ENCODE measurements at places on chromosomes 2 and 18.

- no peak for DNase-seq
Measured at GRCh38 chr2:2846332-2847208, 515.5 kb upstream of the MYT1L start.

- no peak for DNase-seq
Measured at GRCh38 chr2:98050070-98050469, 36.9 kb upstream of the VWA3B start.

DNA sequence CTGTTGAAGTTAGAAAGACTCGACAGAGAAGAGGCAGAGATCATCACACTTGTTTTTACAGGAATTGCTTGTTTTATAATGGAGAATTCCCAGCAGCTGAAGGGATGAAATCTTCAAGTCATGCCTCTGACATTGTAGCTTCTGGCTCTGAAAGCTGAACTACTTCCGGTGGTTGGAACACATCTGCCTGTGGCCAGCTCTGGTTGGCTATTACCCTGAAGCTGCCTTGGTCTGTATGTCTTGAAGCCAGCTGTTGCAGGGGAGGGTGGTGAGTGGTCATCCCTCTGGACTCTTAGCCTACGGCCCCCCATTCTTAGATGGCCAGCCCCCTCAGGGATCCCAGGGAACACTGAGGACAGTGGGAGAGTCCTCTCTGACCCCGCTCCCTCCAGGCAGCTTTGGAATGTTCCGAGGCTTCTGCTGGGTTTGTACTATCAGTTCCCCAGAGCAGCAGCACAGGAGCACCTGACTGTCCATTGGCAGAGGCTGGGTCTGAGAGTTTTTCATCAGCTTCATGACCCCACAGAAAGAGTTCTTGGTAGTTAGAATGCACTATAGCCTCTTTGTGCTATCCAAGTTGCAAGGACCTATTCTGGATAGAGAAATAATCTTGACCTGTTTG lies 87.4 kb upstream of the CAPN13 start:
- DNase-seq = no peak

- DNase-seq = no peak
Measured at GRCh38 chr2:54897420-54898310, 152.6 kb downstream of the RTN4 start.

- DNase-seq = no peak
Measured at GRCh38 chr2:105904938-105905337, 160.2 kb downstream of the NCK2 start.

DNA sequence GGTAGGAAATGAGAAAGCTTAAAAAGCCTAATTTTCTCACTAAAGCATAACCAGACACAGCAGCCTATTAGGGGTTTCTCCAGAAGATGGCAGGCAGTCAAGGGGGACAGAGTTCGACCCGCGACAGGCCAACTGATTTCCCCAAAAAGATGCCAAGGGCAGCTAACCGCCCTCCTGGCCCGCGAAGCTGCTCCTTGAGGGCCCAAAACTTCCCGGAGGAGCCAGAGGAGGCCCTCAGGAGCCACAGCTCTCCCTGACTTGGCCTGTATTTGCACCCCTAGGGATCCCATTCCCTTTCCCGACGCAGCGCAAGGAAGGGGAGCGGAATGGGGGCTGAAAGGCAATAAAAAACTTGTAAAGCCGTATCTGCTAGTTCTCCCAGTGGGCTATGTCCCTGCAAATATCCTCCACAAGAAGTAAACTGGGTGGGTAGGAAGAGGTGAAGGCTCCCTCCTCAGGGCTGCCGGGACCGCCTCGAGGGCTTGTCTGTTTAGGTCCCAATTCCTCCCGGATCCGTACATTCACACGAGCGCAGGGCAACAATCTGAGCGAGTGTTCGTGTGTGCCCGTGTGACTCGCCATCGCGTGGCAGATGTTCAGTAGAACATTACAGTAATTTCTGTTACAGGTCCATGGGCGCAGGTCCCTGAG lies 756 bp upstream of the NAGK start:
- no peak for DNase-seq

DNA sequence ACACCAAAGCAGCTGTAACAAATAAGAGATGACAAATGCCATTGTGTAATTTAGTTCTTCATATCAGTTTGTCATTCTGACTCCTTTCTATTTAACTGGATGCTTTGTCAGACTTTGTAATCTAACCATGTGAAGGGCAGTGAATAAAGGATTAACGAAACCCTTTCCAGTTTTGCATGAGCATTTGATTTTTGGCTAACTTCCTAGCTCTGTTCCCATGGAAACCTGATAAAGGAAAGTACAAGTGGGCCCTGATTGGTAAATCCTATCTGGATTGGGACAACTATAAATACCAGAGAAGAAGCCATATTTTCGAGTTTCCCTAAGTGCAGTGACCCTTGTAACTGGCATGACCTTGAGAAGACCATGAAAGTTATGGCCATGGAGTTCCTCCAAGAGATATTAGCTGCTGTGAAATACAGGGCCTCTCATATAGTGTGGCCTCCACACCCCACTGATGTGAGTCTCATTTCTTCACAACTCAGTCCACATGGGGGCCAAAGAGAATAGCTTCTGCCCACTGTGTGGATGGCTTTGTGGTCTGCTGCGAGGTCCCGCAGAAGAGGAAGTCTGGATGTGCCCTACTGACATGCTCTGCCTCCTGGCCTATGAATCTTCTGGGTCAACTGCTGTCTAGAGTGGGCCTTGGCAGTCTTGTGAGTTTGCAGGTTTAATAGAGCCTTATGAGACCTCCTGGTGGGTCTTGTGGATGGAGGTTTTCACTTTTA lies 38.2 kb upstream of the CYP1B1 start:
- no peak for DNase-seq

- DNase-seq = peak; percentile 66
Measured at GRCh38 chr2:46230115-46230571, 67.1 kb upstream of the EPAS1 start.

DNA sequence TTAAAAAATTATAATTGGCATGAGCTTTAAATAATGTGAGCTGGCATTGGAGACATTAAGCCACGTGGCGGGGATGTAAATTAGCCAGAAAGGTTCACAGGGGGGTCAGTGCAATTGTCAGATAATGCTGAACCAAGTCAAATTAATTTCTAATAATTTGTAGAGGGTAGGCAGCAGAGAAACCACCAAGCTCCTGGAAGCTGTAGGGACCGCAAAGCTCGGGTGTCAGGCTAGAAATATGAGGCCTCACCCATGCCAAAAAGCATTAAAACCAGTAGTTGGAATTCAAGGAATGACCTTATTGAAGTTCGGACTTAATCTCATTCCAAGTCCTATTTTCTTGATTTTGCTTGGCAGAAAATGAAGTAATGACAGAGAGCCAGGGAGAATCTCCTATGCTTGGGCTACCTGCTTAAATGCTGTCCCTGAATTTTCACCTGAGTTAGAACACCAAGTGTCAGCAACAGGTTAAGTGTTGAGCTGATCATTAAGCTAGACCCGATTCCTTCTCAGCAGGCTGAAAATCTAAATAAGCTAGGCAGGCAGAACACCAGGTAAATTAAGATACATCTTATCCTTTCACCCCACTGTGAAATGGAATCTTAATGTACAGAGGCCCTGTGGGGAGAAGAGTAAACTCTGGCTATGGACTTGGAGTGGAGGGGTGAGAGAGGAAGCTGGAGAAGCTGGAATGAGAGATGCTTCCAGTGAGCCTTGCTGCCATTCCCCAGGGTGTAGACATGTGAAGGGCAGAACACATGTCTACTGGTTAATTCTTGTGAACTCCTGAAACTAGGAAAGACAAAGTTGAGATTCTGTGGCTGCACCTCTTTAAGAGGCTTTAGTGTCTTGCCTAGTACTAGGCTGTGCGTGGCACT lies 520.0 kb downstream of the SLC4A3 start:
- no peak for DNase-seq

- no peak for DNase-seq
Measured at GRCh38 chr2:170685591-170685990, 29.5 kb upstream of the SP5 start.

GRCh38 chr18:24593401-24593800 lies 133.0 kb downstream of the HRH4 start:
- no peak for DNase-seq

DNA sequence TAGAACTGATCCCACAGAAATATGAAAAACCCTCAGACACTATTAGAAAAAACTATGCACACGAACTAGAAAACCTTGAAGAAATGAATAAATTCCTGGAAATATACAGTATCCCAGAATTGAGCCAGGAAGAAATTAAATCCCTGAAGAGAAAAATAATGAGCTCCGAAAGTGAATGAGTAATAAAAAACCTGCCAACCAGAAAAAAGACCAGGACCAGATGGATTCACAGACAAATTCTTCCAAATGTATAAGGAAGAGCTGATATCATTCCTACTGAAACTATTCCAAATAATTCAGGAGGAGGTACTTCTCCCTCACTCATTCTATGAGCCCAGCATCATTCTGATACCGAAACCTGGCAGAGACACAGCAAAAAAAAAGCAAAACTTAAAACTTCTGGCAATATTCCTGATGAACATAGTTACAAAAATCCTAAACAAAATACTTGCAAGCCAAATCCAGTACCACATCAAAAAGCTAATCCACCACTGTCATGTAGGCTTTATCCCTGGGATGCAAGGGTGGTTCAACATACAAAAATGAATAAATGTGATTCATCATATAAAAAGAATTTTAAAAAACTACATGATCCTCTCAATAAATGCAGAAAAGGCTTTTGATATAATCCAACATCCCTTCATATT lies 1397.6 kb upstream of the DDX18 start:
- DNase-seq = no peak

- no peak for DNase-seq
Measured at GRCh38 chr2:5720426-5720825, 28.2 kb downstream of the SOX11 start.

DNA sequence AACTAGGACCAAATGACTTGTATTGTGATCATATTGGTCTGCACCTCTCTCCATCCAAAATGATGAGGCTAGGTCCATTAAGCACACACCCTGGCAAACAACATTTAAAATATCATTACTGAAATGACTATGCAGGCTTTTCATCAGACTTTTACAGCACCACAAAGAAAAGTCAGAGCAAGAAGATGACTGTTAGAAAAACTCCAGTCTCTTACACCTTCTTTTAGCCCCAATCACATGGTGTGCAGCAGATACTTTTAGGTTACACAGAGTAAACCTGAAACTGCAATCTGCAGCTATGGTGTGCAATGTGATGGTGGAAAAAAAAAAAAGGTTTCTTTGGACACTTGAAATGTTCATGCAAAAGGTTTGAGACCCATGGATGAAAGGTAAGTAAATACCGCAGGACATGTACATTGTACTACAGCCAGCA lies 5.4 kb upstream of the POLI start:
- DNase-seq = no peak

DNA sequence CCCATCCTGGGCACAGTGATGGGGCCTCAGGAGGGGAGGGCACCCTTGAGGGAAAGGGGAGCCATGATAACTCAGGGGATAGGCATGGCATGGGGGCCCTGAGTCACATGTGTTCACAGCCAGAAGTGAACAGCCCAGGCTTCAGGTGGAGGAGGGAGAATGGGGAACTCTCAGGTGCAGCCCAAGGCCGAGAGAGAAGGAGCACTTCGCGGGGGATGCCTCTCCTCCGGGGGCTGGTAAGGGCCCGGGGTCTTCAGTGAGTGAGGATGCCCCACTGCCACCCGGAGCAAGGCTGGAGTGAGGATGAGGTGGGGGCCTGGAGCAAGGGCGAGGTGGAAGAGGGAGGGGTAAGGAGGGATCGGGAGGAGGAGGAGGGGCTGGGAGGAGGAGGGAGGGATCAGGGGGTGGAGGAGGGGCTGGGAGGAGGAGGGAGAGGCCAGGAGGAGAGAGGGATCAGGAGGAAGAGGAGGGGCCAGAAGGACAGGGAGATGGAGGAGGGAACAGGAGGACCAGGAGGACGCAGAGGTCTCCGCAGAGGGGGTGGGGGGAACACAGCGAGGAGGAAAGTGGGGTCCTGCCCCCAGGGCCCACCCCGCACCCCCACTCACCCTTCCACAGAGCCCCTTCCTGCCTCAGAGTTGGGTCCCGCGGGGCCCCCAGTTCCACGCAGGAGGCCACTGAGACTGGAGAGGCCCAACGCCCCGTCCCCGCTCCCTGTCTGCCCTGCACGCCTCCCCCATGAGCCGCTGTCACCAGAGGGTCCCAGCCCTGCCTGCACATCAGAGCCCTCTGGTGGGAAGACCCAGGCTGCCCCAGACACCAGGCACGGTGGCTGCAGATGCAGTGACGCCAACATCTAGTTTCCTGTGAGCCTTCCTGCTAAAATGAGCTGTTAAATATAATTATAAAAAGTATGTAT lies 42.8 kb downstream of the RAMP1 start:
- peak; percentile 33 for DNase-seq

Measured in heart left ventricle (tissue), 16 donors.